ENCODE measurements at places on chromosomes 3 and 15.
A peak's percentile ranks its signal among the peaks of the same experiment; 100 is the strongest.

- DNase-seq: peak; percentile 29
Measured at GRCh38 chr15:79635897-79636561, 203.9 kb downstream of the MINAR1 start.

GRCh38 chr3:109270779-109271178 is 45.5 kb downstream of the DPPA2 start:
- no peak for DNase-seq

GRCh38 chr15:101641894-101642293 is 10.3 kb downstream of the TM2D3 start:
- no peak for DNase-seq

DNA sequence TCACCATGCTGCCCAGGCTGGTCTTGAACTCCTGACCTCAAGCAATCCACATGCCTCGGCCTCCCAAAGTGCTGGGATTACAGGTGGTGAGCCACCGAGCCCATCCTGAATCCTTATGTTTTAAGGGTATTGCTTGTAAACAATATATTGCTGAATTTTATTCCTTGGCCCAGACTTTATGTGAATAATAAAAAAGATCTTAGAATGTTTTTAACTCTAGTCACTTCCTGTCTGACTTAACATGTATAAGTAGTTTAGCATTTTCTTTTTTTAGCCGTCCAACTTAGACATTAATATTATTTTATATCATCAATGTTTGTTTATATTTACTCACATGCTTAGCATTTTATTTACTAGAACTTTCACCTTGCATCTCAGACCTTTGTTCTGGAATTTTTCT is 9.2 kb upstream of the EIF2B5 start:
- no peak for DNase-seq

GRCh38 chr15:29449136-29449535 is 179.5 kb upstream of the NSMCE3 start:
- peak; percentile 9 for DNase-seq

All from brain microvascular endothelial cell (primary cell).